ENCODE measurements at places on chromosomes 11 and 22.

GRCh38 chr11:122521626-122522025, 133.9 kb upstream of the UBASH3B start:
- DNase-seq: no peak

- peak; percentile 48 for DNase-seq
Observed at GRCh38 chr11:111765320-111765983, 737 bp downstream of the PPP2R1B start.

DNA sequence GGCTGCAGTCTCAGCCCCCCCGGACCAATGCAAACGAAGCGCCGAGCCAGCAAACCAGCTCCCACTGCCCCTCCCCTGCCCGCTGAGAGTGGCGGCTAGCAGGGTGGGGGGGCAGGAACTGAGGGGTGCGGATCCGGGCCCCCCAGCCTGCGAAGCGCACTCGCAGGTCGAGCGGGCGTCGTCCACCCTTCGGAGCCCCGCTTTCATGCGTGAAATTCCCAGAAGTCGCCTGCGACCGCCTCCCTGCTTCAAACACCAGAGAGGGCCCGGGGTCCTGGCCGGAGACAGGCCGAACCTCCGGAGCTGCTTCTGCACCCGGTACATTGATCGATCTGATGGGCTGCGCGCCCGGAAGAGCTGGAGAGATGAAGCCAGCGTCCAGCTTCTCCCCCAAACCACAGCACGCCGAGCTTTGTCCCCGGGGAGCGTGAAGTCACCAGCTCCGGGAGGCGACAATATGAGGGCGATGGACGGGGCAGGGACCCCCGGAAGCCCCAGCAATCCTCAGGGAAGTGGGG, 646 bp upstream of the PATZ1 start:
- peak; percentile 87 for DNase-seq

DNA sequence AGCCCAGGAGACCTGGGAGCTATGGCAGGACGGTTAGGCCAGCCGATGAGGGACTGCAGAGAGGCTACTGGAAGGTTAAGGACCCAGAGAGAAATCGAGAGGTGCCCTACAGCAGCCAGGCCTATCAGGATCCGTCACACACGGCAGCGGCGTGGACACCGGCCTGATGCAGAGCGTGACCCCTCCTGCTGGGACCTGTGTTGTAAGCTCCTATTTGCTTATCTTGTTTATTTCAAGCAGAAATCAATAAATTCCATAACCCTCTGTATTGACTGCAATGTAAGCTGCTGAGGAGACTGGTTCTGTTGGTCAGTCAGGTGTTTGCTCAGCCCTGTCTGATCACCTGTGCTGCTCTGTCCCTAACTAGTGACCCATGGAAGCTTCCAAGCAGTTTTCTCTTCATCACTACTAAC, 39.9 kb downstream of the PPP2R1B start:
- DNase-seq: no peak

GRCh38 chr22:48492366-48493320, 1335.0 kb downstream of the BRD1 start:
- DNase-seq: peak; percentile 65

DNA sequence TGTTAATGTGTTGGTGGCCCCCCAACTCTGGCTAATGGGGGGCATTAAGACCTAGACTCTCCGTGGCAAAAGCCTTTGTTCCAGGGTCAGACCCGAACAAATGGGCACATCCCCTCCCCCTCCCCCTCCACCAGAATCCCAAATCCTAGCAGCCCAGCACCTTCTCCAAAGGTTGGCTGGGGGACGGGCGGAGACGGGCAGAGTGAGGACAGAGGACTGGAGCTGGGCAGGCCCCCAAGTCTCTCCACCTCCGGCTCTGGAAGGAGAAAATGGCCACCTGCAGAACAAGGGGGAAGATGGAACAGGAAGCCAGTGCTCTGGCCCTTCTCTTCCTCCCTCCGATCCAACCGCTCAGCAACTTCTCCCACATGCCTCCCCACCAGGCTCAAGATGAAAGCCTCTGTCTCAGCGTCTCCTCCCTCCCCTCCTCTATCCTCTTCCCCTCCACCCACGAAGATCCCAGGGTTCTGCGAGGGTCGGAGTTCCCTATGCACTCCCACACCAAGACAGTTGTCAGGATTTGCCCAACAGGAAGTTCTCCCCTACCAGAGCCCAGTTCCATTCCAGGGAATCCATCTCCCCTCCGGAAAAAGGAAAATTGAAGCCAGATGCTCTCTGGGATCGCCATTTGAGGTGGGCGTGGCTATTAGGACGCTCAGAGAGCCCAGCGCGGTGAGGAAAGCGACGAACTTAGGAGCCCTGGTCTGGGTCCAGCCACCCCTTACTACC, 20.1 kb downstream of the ADA2 start:
- DNase-seq: peak; percentile 65

GRCh38 chr22:49371325-49372110, 456.2 kb downstream of the BRD1 start:
- no peak for DNase-seq

DNA sequence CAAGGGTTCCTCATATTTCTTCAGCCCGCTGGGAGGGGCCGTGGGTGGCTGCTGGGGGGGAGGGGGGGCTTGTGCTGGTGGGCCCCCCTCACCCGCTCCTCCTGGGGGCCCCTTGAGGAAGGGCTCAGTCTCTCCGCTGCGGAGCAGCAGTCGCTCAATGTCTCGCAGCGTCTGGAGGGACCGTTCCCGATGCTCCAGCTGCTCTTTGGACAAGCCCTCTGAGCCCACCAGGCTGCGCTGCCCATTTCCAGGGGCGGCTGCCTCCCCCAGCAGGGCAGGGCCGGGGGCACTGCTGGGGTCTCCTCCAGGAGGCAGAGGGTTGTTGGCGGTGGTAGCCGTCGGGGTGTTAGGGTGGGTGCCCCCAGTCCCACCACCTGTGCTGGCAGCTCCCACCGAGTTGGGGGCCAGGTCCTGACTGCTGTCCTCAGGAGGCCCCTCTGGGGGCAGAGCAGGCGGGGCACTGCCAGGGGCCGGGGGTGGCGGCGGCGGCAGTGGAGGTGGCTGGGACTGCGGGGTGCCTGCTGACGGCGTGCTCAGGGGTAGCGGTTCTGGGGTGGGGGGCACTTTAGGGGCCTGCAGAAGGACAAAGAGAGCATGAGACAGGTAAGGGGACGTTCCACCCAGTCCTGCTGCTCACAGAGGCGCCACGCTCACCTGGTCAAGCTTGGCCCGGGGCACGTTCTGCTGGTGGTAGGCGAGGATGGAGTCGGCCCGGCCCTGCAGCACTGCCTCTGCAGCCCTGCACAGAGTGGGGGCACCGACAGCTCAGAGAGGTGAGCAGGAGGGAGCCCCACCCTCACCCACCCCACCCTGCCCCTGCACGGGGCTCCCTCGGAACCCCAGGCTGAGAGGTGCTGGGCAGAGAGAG, 18.9 kb downstream of the CXCR5 start:
- no peak for DNase-seq

GRCh38 chr11:118746988-118747585, 43.9 kb downstream of the DDX6 start:
- no peak for DNase-seq
